ENCODE measurements at places on chromosomes 2 and 18.
A peak's percentile ranks its signal among the peaks of the same experiment; 100 is the strongest.

- no peaks in the 10 kb centered on the region for H3K27me3 ChIP-seq
- H3K4me1 ChIP-seq: no peaks in the 10 kb centered on the region
- DNase-seq: no peak
- H3K4me3 ChIP-seq: no peak overlapping the region
- H3K27ac ChIP-seq: no peak overlapping the region
- peaks cover 55% of the 10 kb centered on the region for H3K36me3 ChIP-seq
These were observed 50.0 kb downstream of the LPIN1 start for GRCh38 chr2:11796190-11797171.

DNA sequence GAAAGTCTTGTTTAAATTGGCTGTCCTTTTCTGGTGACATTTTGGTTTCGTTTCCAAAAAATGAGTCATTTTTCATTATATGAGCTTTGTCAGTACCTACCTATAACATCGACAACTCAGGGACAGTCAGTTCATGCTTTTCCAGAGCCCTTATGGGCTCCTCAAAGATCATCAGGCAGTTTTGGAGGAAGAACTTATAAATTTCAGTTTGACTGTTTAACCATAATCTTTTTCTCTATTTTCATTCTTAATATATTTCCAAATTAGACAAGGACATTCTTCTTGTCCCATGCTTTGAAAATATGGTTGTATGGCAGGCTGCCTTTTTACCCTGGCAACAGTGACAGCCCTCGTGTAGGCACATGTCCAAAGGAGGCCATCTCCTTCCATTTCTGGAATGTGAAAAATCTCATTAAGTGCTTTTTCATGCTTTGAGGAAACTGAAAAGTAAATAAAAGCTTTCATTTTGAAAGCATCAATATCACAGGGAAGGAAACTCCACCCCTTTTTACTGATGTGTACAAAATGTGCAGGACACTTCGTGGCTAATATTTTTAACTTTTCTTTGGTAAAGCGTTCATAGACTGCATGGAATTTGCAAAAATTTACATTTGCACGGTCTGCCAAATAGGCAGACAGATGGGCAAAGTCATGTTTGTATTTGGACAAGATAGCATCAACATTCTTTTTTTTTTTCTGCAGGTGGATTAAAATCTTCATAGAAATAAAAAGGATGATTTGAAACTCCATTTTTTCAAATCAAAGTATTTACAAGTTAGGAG is 7.2 kb upstream of the PROC start:
- peak overlapping the region; percentile 34 for H3K27ac ChIP-seq
- H3K4me1 ChIP-seq: peaks cover 44% of the 10 kb centered on the region
- peak; percentile 78 for DNase-seq
- no peaks in the 10 kb centered on the region for H3K36me3 ChIP-seq
- H3K27me3 ChIP-seq: no peaks in the 10 kb centered on the region
- peak overlapping the region; percentile 11 for H3K4me3 ChIP-seq

DNA sequence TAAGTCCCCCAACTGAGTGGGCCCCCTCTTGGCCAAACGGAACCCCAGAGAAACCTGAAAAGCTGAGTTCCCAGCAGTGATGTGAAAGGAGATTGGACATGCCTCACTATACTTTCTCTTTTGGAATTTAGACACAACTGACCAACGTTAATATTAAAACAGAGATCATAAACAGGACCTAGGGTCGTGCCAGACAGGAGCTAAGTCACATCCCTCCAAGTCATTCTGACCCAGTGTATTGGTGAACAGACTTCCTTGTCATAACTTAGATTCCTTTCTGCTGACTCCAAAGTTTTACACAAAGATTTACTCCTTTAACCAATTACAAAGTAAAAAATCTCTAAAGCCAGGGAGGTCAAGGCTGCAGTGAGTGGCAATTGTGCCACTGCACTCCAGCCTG is 46.9 kb downstream of the UXS1 start:
- peaks cover 16% of the 10 kb centered on the region for H3K4me1 ChIP-seq
- no peak overlapping the region for H3K4me3 ChIP-seq
- no peak overlapping the region for H3K27ac ChIP-seq
- DNase-seq: no peak
- no peaks in the 10 kb centered on the region for H3K36me3 ChIP-seq

- H3K36me3 ChIP-seq: no peaks in the 10 kb centered on the region
- no peaks in the 10 kb centered on the region for H3K27me3 ChIP-seq
- no peak overlapping the region for H3K4me3 ChIP-seq
- H3K27ac ChIP-seq: no peak overlapping the region
- H3K4me1 ChIP-seq: no peaks in the 10 kb centered on the region
- no peak for DNase-seq
These were observed 21.1 kb upstream of the MALT1 start for GRCh38 chr18:58649966-58650816.
